ENCODE measurements at places on chromosomes 2 and 18.

GRCh38 chr2:240997856-240998705 is at the start of gene SNED1:
Gene SNED1 (plus strand): TSS chr2:240998618. CDS start chr2:240998838, 220 bp downstream.
- peak; percentile 47 for DNase-seq

- no peak for DNase-seq
Observed at GRCh38 chr2:229202646-229203045, 68.4 kb downstream of the PID1 start.

DNA sequence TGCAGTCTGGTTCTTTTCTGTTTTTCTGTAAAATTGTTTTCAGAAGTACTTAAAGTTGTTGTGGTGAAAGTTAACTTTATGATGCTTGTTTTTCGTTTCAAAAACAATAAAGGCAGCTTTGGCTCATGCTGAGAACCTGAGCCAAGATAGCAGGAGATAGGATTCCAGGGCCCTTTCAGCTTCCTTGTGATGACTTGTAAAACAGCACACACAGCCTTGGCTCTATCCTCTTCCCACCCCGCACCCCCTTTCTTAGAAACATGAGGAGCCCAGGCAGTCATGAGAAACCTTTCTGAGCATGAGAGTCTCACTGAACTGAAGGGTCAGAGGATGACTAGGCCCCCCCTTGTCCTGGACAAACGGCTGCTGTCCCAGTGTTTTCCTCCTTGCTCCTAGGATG is 12.4 kb upstream of the CHRNA1 start:
- no peak for DNase-seq

DNA sequence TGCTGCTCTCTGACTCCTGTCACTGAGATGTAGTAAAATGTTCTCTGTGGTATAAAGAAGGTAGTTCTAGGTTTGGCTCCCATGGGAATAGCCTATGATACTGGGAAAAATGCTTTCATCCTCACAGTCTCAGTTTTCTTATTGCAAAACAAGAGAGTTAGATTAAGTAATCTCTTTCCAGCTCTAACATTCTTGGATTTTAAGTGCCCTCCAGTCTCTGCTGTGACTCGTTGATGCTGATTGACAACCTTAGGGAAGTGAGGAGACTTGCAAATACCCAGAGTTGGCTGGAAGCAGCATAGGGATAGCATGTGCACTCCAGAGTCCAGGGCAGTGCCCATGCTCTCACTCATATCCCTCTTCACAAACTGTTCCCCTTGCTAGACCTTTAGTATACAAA is 534.9 kb downstream of the SLC4A3 start:
- no peak for DNase-seq

DNA sequence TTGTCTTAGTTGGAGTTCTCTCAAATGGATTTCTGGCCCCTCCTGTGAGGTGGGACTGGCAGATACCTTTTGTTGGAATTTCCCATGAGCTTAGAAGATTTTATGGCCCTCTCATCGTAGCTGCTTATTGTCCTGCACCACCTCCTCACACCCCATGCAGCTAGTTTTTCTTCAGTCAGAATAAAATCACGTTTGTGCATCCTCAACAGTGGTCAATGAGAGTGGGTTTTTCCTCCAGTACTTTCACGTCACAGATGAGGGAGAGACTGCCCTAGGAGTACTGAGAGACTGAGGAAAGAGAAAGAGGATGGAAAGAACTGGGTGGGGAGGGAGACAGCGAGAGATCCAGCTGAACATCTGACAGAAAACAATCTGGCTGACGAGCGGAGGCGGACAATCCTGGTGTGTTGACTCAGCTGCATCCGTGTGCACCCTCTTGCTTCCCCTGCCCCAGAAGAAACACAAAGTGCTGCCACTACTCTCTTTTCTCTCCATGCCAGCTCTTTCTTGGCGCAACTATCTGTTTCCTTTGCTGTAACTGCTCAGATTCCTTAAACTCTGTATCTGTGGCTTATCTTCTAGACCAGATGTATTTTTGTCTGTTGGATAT is 7.4 kb downstream of the RAPGEF4 start:
- peak; percentile 60 for DNase-seq

DNA sequence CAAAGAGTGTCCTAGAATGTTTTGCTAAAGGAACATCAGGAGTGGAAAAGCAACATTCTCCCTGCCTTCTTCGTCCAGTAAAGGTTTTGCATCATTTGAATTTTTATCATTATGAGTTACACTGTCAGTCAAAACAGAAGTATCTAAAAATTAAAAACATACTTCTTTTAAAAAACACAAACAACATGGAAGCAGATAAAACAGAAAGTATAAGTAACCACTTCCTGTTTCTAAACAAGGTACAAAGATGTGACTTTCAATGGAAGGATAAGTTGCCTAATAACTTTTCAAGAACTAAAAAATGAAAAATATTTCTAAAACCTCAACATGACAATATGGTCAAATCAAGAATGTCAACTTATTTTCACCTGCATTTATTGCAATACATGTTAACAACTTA is 158.2 kb downstream of the STK39 start:
- DNase-seq = no peak

DNA sequence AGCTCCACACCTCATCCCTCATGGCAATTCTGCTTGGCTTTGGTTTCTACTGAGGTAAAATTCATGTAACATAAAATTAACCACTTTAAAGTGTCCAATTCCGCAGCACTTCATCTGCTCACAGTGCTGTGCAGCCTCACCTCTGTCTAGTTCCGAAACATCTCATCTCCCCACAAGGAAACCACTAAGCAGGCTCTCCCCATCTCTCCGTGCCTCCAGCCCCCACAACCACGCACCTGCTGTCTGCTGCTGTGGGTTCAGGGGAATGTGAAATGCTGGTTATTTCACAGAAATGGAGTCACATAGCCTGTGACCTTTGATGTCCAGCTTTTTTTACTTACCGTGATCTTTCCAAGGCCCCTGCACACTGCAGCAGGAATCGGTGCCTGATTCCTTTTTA is 7.7 kb upstream of the GPC1 start:
- DNase-seq = no peak

GRCh38 chr2:29463181-29463900 is 348.1 kb downstream of the CLIP4 start:
- no peak for DNase-seq

- DNase-seq = no peak
Observed at GRCh38 chr2:8554296-8554806, 127.5 kb upstream of the ID2 start.

DNA sequence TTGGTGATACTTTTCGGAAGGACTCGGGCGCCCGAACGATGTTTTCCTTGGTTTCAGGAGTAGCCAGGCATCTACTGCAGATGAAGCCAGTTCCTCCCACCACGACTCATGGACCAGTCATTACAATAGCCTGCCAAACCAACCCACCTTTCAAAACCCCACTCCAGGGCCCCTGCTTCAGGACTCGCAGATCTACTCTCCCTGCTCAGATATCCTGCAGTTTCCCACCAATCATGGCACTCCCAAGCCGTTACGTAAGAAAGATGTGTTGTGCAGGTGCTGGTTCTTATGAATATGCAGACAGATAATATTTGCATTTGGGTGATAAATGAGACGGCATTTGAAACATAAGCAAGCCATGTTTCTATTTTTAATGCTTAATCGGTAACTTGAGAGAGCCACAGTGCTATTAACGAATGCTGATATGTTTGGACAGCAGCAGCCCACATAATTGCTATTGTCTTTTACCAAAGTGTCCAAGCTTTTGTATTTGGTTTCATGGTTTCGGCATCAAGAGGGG is 3.5 kb upstream of the CYS1 start:
- DNase-seq = peak; percentile 53

DNA sequence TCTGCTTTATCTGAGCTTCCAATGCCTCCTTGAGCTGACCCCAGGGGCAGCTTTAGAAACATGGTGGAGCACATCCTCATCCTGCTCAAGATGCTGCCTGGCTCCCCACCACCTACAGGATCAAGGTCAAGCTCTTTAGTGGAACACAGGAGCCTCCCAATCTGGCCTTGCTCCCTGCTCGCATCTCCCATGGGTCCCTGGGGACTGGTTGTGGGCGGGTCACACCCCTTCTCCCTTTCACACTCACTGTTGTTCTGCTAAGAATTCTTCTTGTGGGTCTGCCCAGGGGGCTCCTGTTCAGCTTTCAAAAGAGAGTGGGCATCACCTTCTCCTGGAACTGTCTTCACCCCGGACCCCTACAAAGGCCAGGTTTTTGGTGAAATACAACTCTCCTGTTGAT is 8.4 kb upstream of the NT5DC4 start:
- no peak for DNase-seq

GRCh38 chr2:152309352-152310214 is 25.4 kb upstream of the FMNL2 start:
- DNase-seq = no peak

GRCh38 chr2:105725388-105725787 is 19.3 kb upstream of the NCK2 start:
- no peak for DNase-seq

DNA sequence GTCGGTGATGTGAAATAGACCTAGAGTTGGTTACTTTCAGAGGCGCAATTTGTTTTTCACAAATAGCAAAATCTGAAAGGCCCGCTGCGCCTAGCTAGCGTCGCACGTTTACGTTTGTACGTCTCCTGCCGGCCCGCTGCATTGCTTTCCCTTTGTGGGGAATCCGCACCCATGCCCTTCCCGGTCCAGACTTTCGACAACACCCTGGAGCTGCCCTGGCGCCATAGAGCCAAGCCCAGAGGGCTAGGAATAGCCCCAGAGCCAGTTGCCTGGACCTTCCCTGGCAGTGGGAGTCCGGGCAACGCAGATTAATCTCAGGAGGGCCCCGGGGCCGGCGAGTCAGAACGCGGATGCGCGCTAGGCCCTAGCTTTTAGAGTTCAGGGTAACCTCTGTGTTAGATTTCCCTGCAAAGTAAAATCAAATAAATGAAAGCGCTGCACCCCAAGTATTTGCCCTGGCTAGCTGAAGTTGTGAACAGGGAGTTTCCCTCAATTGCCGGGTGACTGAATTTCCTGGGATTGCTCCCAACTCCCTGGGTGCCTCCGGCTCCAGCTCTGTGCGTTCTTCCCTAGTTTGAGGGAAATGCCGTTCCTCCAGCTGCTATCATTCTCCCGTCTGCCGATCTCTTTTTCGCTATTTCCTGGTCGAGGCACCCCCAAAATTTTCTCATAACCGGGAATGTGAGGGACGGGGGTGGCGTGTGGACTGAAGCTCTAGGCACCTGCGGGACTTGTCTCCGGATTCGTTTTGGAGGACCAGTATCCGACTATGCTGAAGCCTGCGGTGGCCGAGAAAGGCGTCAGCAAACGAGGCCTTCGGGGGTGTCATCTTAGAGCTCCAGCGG is 1.2 kb upstream of the EN1 start:
- DNase-seq = no peak

DNA sequence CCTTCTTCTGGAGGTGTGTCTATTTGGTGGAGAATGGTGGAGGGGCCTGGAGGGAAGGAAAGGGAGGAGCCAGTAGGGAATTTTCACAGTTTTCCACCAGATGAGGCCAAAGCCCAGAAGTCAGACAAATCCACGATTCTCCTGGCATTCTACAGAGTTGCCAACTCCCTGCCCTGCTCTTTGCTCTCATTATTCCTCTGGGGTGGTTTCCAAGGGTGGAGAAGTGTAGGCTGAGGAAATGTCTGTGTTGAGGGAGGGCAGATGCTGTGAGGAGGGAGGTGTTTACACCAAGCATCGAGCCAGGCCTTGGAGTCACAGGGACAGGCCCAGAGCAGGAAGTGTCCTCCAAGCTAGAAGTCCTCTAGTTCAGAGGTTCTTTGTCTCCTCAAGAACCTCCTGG is 124.1 kb upstream of the LGALSL start:
- no peak for DNase-seq

DNA sequence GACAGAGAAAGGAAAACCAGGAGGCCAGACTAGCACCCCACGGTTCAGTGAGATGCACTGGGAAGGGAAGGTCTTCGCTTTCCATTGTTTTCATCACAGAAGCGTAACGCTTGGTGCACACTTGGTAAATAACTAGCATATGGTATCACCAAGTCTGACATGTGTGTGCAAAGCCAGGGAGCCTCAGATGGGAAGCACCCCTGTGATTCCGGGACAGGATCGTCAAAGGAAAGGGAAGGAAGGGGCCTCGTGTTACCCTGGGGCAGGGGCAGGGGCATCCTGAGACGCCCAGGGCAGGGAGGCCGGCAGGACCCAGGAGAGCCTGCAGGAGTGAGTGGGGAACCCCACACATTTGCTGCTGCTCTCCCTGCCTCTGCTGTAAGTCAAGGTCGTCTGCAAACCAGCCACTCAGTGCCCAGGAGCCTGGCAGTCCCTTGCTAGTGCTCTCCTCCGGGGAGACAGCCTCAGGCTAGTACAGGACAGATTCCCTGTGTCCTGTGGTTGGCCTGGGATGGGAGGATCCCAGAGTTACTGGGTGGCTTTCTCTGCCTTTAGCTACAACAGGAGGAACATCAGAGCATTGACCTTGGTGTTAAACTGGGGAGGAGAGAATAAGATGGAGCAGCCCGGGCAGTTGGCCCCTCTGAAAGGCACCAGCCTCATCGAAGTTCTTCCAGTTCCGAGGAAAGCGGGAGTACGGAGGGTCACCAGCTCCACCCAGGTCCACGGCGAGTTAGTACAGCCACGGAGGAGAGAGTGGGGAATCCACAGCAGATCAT is 192.5 kb downstream of the NDUFA10 start:
- DNase-seq = no peak
